ENCODE measurements at places on chromosomes 16 and 17. TPM values are rescaled to one million over a fixed set of nuclear protein-coding genes. Genes with fewer than 3 reads are reported as not detected.

GRCh38 chr16:54882556-54882955 is 48.1 kb upstream of the IRX5 start:
- no peak for DNase-seq

GRCh38 chr17:31248986-31249834 is 47.8 kb downstream of the OMG start:
- no peak for DNase-seq

DNA sequence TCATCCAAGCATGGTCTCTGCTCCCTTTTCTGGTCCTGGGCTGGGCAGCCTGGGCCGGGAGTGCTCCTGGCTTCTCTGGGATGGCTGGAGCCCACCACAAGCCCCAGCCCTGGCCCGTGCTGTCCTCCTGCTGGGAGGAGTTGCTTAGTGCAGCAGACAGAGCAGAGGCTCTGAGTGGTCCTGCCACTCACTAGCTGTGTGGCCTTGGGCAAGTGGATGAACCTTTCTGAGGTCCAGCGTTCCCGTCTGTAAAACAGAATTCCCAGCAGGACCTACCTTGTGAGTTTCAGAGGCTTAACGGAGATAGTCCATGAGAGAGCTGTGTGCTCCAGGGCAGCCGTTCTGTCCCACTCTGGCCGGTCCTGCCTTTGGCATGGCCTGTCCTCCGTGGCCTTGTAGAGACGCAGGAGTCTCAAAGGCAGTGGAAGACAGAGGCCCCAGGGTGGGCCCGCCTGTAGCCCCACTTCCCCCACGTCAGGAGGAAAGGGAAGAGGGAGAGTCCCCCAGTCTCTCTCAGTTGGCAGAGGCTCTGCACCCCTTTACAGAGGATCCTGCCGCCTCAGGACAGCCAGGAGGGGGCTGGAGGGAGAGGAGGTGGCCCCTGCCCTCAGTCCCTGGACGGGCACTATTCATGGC is 7.8 kb downstream of the MYO15B start:
- DNase-seq, result no peak

DNA sequence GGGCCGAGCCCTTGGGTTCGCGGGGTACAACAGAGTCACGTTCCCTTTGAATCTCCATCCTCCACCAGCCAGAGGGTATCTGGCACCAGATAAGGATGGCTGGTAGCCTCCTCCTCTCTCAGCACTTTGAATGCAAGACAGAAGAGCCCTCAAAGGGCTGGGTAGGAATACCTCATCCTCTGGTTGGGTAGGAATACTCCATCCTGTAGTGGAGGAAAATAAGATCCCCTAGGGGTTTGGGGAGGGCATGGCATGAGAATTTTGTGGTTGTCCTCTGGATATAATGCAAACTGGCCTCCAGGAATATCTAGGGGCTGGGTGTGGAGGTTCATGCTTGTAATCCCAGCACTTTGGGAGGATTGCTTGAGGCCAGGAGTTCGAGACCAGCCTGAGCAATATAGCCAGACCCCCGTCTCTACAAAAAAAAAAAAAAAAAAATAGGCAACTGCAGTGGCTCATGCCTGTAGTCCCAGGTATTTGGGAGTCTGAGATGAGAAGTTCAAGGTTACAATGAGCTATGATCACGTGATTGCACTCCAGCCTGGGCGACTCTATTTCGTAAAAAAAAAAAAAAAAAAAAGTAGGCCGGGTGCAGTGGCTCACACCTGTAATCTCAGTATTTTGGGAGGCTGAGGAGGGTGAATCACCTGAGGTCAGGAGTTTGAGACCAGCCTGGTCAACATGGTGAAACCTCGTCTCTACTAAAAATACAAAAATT is 2.7 kb downstream of the IGFBP4 start:
- DNase-seq, result no peak

GRCh38 chr17:76388966-76389888 is 4.8 kb downstream of the SPHK1 start:
- DNase-seq, result no peak

DNA sequence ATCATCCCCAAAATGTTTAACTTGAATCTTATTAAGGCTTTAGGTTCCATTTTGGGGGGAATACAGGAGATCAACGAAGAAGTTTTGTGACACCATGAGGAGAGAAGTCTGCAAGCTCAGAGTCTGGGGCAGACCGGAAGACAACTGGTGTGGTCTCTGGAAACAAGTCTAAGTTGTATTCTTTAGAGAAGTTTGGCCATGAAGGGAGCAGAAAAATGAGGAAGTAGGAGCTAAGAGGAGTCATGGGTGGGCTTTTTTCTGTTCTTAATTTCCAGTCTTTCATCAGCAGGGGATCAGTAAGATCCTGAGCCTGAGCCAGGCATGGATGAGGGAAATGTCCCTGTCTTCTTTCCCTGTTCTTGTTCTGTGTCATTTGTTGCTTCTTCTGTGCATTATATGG is 35.8 kb upstream of the NF1 start:
- DNase-seq, result no peak

DNA sequence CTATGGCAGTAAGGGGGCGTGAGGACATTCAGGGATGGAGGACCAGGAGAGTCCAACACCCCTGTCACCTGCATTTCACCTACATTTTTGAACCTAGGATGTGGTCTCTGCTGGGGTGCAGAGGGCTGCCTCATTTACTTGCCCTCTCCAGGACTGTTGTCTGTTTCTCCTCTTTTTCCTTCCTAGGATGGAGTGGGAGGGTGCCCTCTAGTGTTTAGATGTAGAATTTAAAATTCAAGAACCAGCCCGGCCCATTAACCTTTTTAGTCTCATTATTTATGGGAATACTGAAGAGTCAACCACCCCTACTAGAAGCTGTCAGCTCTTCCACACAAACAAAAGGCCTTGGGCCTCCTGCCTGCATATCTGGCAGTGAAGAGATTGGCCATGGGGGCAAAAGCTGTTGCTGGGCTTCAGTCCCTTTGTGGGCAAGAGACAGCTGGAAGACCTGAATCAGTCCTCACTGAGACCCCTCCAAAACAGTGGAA is 2.5 kb upstream of the STARD3 start:
- DNase-seq, result no peak

GRCh38 chr17:77842528-77843147 is 115.9 kb upstream of the TNRC6C start:
- DNase-seq, result no peak

DNA sequence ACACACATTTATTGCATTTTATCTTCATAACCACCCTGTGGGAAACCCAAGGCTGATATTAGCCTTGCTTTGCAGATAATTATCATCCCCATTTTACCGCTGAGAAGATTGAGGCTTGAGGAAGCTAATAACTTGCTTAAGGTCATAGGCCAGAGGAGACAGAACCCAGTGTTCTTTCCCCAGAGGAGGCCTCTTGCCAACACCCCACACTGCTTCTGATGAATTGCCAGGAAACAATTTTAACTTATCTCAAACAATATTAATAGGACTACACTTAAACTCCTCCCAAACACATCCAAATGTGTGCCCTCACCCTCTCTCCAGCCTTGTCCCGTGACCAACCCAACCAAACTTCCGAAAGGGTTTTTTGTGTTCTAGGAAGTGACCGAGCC is 2.1 kb upstream of the SPG7 start:
- DNase-seq, result no peak

DNA sequence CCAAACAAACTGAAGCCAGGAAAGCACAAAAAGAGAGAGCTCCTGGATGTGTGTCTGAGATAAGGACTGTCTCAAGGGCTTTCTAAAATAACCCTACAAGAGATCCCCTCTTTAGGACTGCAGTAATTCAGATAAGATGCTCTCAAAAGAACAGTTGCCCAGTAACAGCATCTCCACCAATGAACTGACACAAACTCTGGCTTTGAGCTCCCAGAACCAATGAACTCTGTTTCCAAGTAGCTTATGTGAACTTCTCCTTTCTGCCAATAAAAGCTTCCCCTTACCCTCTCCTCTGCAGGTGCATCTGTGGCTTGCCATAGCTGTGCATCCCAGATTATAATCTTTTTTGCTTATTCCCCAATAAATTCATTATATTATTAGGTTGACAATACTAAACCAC is 421.5 kb downstream of the SLC39A11 start:
- no peak for DNase-seq

DNA sequence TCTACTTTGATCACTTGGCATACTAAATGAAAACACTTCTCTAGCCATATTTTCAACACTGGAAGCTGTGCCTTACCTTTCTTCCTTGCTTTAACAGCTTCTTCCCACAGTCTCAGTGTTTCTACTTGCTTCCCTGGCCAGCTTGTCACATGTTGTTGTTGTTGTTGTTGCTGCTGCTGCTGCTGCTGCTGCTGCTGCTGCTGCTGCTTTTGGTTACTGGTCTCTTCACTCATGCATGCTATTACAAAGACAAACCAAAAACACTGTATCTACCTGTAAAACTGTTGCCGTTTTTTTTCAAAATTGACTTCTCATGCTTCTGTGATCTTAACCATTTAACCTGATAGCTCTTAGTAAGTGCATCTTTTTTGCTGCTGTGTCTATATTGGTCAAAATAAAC is 9.0 kb downstream of the VEZF1 start:
- DNase-seq, result no peak

Gene SPAG5
- total RNA-seq, result 58.3 TPM

Gene KRTAP1-1
- total RNA-seq, result not detected

Gene CCL11
- total RNA-seq, result not detected

Gene CCL1
- total RNA-seq, result not detected

Gene NUP93
- 111 TPM for total RNA-seq
